Posterior cingulate gyrus (tissue), 11 donors: ENCODE measurements at places on chromosomes 4 and X.
A peak's percentile ranks its signal among the peaks of the same experiment; 100 is the strongest.

- no peak for DNase-seq
These were observed 143.9 kb upstream of the DIPK2B start for GRCh38 chrX:45344594-45344993.

GRCh38 chr4:61425315-61425714, 225.2 kb downstream of the ADGRL3 start:
- no peak for DNase-seq

GRCh38 chr4:146018247-146018646, 79.6 kb upstream of the ZNF827 start:
- DNase-seq, result no peak

DNA sequence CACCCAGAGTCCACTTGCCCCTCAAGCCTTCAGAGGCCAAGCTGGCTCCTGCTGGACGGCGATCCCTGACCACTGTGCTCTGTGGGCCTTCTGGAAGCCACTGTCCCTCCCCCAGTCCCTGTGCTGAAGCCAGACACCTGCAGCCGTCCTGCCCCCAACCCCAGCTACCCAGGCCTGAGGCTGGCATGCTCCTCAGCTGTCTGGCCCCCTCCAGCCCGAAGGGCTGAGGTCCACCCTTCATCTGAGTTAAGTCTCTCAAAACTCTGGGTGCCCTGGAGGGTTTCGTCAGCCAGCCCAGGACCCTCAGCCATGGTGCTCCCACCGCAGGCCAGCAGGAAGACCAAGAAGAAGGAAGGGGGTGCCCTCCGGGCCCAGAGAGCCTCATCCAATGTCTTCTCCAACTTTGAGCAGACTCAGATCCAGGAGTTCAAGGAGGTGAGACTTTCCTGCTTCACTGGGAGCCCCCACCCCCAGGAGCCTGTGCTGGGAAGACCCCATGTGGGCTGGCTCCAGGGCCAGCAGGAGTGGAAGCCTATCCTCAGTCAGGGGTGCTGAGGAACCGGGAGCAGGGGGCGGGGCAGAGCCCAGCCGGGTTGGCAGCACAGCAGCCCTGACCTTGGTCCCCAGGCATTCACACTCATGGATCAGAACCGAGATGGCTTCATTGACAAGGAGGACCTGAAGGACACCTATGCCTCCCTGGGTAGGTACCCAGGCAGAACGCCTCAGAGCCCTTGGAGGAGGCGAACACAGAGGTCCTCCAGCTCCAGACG, 4.2 kb downstream of the MYL5 start:
- no peak for DNase-seq

DNA sequence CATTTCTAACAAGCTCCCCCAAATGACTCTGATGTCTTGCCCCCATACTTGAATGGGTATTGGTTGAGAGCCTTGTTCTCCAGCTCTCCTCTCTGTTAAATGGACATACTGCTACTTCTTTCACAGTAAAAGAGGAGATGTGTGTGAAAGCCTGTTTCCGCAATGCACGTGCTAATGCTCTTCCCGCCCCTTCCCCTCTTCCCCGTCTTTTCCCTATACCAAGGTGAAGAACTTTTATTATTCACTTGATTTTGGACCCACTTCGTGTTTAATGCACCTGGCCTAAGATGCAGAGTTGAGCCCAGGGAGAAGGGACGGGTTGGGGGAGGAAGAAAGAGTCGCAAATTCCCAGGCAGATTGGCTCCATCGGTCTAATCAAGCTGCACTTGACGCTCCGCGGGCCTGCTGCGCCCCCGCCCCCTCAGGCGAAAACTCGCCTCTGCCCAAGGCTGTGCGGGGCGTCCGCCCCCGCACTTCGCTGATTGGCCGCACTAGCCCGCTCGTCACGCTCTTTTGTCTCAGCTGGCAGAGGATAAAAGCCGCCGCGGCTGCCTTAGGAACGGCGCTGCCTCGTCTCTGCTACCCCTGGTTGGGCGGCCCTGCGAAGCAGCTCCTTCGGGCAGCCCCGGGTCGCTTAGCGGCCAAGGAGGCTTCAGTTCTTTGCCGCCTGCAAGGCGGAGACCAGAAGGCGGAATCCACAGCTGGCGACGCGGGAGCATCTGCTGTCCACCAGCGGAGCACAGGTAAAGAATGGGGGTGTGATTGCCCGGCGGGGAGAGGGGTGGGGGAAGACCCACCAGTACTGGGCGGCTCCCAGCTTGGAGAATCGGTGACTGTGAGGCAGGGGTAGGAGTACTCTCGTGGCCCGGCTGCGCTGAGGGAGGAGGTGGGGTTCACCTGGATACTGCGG, at the start of gene ZCCHC12:
TSS of gene ZCCHC12 (plus strand) at position 562 of the 910 bp plus-strand sequence. CDS start 1,421 bp downstream, outside the sequence.
- DNase-seq, result peak; percentile 93

- no peak for DNase-seq
These were observed 21.9 kb upstream of the WDR45 start for GRCh38 chrX:49101629-49101984.

- no peak for DNase-seq
These were observed 16.1 kb downstream of the BCOR start for GRCh38 chrX:40081679-40082068.

DNA sequence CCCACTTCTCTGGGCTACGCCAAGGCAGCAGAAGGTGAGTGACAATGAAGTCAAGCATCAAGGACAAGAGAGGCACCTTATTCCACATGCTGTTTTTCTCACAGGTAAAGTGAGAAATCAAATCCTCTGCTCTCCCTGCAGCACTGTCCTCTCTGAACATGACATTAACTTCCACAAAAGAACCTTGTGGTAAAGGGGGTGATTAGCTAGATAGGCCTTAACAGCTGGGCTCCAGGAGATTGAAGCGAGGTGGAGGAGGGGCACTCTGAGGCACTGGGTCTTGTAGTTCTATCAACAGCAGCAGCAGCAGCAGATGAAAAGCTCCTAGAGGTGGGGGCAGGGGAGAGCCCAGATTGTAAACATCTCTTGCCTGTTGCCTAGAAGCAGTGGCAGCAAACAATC, 96.8 kb upstream of the CXXC4 start:
- no peak for DNase-seq

- DNase-seq, result no peak
These were observed 35.2 kb downstream of the ARL9 start for GRCh38 chr4:56540826-56541225.

- DNase-seq, result no peak
These were observed 81.4 kb upstream of the ACSL1 start for GRCh38 chr4:184907216-184907615.

GRCh38 chr4:14620567-14621141, 381.6 kb upstream of the CPEB2 start:
- no peak for DNase-seq

DNA sequence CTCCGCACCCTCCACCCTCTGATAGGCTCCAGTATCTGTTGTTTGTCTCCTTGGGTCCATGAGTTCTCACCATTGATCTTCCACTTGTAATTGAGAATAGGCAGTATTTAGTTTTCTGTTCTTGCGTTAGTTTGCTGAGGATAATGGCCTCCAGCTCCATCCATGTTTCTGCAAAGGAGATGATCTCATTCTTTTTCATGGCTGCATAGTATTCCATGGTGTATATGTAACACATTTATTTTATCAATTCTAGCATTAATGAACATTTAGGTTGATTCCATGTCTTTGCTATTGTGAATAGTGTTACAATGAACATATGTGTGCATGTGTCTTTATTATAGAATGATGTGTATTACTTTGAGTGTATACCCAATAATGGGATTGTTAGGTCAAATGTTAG, 814.6 kb upstream of the FRG1 start:
- no peak for DNase-seq

- DNase-seq, result no peak
These were observed 81.2 kb upstream of the PRSS48 start for GRCh38 chr4:151195801-151196200.

DNA sequence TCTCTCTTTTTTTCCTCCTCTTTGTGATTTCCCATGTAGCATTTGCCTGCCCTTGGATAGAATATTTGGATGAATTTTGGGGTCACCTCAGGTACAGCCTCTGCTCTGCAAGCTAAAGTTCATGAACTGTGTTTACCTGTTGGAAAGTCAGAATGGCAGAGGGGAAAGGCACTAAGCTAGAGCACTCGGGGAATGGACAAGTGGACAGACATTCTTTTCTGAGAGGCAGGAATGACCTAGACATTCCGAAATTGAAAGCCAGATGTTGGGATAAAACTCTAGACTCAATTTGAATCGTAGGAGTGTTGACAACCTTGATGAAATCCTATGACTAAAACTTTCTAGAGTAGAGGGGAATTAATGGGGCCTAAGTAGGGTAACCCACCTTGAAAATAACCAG, 56.1 kb downstream of the LUZP4 start:
- DNase-seq, result no peak

DNA sequence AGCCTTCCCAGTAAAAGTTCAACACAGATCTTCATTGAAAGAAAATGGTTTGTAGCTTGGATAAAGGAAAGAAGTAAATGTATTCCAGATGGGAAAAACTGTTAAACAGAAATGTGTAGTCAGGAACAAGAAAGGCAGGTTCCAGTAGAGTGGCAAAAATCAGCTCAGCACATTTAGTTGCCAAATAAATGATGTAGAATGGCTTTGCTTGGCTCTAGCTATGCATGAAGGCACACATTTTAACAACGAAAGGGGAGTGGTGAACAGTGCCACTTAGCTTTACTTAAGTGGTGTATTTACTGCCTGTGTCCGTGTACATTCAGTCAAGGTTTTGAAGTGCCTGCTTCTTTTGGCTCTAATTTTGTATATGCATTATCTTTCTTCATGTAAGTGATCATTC, 644.5 kb upstream of the ATOH1 start:
- DNase-seq, result no peak

GRCh38 chr4:109444182-109444844, 10.7 kb downstream of the SEC24B start:
- no peak for DNase-seq

DNA sequence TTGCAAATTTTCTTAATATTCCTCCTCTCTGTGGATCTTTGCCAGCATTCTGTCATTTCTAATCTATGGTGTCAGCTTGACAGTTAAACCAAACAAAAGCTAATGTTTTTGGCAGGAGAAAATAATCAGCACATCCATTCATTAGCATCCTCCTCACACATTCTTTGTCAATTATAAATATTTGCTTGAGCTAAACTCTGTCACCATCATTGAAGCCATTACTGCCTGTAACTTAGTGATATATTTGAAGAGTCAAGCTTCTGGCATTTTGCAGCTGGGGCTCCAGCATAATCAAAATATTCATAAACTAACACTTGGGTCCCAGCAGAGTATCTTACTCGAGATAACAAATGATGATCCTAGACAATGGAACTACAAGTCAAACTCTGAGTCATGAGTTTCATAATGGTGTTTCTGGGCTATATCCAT, 126.1 kb downstream of the EIF4E start:
- no peak for DNase-seq

- DNase-seq, result no peak
These were observed 15.6 kb downstream of the PJA1 start for GRCh38 chrX:69149466-69150280.

DNA sequence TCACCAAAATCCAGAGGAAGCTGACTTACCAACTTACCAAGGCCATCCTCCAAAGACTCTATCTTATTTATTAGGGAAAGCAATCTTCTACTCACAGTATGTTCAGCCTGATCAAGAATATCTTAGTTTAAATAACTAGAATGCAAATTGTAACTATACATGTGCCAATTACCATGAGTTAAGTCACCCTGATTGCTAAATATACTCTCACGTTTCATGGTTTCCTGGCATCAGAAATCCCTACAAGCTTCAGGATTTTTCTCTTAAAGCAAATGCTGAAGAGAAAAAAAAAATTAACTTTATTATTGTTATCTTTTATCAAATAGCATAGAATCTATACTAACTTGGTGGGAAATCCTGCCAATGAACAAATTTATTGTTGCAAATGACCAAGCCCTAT, 63.0 kb upstream of the MXD4 start:
- DNase-seq, result no peak

DNA sequence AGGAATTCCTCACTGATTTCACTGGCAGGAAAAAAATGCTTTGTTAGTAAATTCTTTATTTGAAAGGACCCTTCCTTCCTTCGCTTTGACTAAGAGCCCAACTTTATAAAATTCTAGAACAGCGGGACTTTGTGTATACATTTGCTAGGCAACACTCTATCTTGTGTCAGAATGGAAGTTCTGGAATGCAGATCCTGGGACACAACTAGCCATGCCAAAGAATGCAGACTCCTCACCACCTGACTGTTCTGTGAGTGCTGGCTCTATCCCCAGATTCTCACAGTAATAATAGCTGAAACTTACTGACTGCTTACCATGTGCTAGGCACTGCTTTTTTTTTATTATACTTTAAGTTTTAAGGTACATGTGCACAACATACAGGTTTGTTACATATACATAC, 73.3 kb upstream of the ZDHHC15 start:
- no peak for DNase-seq

DNA sequence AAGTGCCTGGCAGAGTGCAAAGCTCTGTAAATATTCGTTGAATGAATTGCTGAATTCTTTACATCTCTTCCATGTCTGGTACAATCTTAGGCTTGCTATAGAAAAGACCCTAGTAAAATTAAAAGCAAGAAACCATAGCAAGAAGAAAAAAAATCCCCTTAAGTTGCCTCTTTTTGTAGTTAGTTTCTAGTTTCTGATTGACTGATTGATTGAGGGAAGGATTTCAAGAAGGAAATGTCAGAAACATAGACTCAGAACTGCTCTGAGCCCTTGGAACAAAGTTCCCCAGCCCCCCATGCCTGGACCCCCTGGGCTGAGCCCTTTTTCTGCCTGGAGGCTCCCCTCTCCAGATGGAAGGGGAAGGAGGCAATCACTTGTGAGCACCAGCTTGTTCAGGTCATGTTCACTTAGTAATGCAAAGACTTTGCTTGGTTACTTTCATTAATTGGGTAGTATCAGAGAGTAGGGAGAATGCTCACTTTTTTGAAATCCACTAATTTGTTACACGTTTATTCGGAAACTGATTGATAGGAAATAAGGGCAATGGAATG, 35.6 kb downstream of the DAPP1 start:
- DNase-seq, result no peak

GRCh38 chr4:47493238-47494123, 8.4 kb downstream of the ATP10D start:
- no peak for DNase-seq

- no peak for DNase-seq
These were observed 44.2 kb downstream of the ZNF185 start for GRCh38 chrX:152942077-152942442.

- no peak for DNase-seq
These were observed 23.9 kb upstream of the APLN start for GRCh38 chrX:129678614-129679195.

- no peak for DNase-seq
These were observed 195.4 kb downstream of the SHOX start for GRCh38 chrX:825991-826390.

- DNase-seq, result no peak
These were observed 134.9 kb upstream of the LEF1 start for GRCh38 chr4:108303488-108304177.

DNA sequence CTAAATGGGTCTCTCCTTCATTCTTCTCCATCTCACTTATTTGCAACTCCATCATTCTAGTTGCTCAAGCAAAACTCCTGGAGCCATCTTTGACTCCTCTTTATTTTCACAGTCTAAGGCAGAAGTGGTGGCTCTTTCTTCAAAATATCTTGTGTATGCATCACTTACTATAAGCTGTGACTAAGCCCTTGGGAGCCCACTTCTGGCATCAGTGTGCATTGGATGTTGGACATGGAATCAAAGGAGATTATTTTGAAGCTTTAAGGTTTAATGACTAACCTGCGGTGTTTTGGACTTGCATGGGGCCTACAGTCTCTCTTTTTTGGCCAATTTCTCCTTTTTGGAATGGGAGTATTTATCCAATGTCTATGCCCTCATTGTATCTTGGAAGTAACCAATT, 276.8 kb downstream of the SPOCK3 start:
- no peak for DNase-seq
